ENCODE measurements at places on chromosomes 11 and 22.

DNA sequence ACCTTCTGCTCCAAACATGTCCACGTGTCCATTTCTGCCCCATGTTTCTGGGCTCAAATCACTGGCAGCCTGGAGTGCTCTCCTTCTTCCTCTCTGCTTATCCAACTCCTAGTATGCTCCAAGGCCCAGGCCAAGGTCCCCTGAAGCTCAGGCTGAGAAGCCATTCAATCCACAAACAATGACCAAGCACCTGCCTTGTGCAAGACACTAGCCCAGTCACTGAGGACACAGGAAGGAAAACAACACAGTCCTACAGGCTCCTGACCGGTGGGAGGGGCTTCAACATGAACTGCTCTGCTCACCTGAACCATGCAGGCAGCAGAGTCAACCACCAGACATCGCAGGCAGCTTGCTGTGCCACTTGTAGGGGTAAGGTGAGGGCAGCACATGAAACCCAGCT is 93.6 kb downstream of the RPL27A start:
- no peak for DNase-seq

- DNase-seq, result peak; percentile 64
Observed at GRCh38 chr22:25057013-25057881, 104.7 kb downstream of the KIAA1671 start.

DNA sequence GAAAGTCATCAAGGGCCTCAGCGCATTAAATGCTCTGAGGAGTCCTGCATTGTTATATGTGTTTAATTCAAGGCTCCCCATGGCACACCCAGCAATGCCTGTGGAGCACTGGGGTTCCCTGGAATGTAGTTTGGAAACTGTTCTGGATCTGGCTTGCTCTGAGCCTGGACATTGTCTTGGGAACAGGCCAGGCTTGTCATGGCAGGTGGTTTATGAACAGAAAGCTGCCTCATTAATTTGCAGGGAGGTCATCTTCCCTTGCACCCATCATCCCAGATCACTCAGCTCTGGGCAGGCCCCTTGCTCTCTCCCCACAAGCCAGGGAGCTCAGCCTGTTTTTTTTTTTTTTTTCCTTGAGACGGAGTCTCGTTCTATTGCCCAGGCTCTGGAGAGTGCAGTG is 32.9 kb downstream of the RPS6KA4 start:
- DNase-seq, result no peak

DNA sequence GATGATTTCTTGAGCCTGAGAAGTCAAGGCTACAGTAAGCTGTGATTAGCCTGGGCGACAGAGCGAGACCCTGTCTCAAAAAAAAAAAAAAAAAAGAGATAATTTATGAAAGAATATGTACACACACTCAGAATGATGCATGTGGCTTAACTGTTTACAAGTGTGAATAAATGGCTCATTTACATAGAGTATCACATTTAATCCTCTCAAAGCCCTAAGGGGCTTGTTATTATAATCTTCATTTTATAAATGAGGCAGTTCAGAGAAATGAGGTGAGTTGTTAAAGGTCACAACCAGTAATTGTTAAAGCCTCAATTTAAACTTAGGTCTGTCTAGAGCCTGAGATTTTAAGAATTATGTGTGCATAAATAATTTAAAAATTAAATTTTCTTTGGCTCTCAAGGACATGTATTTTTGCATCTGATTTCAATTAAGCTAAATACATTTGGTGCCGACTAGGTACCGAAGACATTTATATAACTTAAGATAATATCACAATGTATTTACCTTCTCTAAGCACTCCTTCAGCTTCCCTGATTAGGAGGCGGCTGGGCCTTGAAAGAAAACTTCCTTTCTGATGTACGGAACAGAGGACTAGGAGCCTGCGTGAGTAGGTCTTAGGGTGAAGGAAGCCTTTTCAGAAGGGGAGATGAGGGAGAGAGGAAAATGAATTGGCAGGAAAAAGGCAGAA is 28.5 kb upstream of the DDX6 start:
- DNase-seq, result no peak

DNA sequence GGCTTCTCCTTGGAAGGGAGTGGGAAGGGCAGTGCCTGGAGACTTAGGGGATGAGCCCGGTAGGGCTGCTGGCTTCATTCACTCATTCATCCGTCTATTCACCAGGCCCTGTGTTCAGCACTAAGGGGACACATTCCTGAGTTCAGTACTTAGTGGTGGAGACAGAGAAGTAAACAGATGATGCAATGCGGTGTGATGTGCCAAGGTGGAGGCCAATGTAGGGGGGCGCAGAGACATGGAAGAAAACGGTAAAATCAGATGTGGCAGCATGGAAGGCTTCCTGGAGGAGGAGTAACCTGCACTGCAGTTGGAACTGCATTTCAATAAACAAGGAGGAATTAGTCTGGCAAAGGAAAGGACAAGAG is 21.3 kb downstream of the GRIK4 start:
- DNase-seq, result no peak

DNA sequence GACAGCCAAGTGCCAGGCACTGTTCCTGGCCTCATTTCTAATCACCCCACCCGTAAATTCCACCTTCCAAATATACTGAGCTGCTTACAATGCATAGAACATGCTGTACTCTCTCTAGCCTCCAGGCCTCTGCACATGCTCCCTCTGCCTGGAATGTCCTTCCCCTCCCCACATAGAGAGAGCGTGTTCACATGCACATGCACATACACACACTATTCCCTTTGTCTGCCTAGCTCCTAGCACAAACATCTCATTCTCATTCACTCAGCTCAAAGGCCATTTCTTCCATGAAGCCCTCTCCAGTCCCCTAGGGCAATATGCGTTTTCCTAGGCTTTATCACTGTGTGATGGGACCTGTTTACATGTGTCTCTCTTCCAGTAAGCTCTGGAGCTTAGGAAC is 144.6 kb downstream of the WT1 start:
- DNase-seq, result peak; percentile 99

DNA sequence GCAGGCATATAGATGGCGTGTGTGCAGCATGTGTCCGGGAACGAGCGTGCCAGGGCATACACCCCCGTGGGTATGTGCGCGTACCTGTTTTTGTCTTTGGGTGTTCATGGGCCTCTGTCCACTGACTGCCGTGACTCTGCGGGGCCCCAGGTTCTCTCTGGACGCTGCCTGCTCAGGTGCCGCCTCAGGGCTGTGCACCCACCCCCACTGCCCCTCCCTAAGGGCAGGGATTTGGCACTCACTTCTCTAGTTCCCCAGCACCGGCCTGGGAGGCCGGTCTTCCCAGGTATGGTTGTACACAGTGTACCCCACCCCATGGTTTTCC is 111.5 kb downstream of the ST3GAL4 start:
- no peak for DNase-seq

- DNase-seq, result no peak
Observed at GRCh38 chr11:32829157-32829679, 509 bp upstream of the PRRG4 start.

DNA sequence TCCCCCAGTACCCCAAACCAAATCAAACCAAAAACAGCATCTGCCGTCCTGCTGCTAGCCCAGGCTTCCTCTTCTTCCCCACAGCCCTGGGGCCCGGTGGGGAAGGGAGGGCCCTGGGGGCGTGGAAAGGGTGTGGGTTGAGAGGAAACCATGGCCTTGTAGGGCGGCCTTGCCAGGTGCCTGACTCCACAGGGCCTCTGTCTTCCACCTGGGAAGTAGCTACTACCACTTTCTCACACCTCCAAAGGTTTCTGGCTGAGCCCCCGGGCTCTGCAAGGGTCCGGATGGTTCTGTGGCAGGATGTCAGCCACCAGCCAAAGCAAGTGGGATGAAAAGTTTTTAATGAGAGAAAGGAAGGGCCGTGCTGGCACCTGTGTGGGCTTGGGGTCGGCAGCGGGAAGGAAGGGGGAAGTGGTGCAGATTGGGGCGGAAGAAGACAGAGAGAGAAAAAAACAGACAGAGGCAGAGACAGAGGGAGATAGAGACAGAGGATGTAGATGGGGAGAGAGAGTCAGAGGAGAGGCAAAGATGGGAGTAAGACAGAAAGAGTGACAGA is 10.5 kb downstream of the TPST2 start:
- no peak for DNase-seq

GRCh38 chr22:26464312-26464711 is 19.3 kb downstream of the HPS4 start:
- no peak for DNase-seq

DNA sequence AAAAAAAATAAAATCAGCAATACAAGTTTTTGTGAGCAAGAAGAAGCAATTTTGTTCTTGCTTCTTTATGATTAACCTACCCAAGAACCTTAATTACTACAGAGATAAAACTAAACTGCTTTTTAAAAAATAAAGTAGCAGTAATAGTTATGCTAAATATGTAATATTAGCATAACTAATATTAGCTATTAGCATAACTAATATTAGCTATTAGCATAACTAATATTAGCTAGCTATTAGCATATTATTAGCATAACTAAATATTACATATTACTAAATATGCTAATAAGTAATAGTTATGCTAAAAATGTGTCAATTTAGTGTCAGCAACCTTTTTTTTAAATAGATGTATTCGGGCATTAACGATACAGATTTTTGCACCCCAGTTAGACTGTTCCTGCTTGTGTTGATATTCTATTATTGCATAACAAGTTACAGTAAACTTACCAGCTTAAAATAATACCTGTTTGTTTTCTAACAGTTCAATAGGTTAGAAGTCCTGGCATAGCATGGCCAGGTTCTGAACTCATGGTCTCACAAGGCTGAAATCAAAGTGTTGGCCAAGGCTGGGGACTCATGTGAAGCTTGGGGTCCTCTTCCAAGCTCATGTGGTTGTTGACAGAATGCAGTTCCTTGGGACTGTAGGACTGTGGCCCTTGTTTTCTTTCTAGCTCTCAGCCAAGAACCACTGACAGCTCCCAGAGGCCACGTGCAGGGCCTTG is 48.4 kb downstream of the PDHX start:
- DNase-seq, result no peak

DNA sequence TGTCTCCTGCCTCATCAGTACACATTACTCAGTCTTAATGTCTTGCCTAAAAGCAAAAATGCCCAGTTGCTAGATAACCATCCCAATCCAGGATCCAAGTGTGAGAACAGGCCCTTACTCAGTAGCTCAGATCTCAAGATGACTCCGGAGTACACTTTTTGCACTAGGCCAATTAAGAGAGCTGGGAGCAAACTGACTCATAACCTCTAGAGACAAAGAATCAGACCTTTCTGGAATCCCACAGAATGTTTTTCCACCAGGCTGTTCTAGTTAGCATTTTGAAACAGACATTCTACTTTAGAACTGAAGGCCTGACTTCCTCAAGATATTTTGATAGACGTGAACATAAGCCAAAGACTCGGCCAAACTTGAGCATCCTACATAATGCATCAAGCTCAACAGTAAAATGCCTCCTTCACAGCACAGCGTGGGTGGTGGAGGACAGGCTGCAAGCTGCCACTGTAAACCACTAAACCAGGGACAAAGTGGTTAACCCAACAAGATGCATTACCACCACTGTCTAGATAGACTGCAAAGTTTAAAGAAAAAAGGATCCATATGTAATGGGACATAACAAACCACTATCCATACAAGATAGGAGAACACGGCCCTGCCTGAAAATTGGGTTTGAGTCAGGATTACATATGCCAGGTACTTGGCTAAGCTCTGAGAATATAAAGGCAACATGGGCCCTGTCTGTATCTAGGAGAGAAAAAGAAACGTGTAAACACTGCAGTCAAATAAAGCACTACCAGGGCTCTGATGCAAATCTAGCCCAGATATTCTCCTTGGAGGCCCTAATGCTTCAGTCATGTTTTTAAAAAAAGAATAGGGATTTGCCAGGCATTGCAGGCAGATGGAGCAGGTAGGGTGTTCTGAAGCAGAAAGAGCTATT is 48.3 kb downstream of the MYH9 start:
- no peak for DNase-seq

DNA sequence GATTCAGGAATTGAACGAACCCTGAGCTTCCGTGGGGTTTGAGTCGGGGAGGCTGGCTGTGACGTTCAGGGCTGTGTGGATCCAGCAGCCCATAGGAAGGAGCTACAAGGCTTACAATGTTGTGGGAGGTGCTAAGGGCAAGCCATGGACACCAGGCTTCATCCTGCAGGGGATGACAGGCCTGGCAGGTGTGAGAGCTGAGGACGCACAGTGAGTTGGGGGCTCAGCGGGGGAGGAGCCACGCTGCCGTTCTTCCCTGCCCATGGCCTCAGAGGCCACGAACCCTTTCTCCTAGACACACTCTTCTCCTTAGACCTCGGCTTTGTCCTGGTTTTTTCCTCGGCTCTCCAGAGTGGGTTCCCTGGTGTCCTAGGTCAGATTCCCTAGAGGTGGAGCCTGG is 113.3 kb upstream of the SLC22A12 start:
- no peak for DNase-seq

DNA sequence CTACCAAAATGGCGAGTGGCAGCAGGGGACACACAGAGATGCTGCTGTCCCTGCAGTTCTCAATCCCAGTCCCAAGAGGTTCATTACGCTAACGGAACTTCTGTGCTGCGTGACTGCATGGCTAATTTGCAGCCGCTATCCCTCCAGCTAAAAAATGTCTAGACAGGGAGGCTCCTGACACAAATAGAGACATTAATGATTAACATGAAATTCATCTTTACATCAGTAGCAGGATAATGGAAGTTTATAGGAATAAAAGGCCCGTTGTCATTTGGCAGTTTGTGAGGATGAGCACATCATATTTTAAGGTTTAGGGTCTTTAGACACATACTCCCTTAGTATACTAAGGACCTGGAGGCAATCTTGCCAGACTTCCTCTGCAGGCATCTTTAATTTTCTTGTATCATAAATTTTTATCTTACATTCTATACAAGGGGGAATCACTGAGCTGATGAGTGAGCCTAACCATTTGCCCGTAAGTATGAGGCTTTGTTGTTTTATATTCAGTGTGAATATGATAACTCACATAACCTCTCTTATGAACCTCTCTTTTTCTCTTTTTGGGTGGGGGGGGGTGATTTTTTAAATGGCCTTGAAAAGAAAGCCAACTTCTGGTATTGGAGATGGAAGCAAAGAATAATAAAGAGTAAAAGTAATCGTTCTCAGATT is 99.8 kb upstream of the OR9G4 start:
- peak; percentile 68 for DNase-seq

- DNase-seq, result no peak
Observed at GRCh38 chr11:35107861-35108260, 31.1 kb upstream of the CD44 start.

GRCh38 chr11:64607381-64607985 is 16.5 kb downstream of the SLC22A12 start:
- DNase-seq, result no peak

- no peak for DNase-seq
Observed at GRCh38 chr11:79439410-79439885, 1.4 kb downstream of the TENM4 start.

GRCh38 chr11:83361831-83362230 is 75.7 kb upstream of the CCDC90B start:
- DNase-seq, result no peak

DNA sequence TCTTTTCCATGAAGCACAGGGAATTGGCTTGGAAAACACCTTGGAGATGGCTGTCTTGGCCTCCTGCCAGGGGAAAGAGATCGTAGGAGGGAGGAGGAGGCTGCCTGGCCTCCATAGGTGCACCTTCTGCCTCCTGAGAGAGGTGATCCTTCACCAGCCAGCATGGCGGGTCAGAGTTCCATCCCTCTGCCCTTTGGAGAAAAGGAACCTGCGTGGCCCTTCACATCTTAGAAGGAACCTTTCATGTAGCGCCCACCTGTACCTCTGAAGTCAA is 58.2 kb upstream of the DRD2 start:
- DNase-seq, result no peak
